ENCODE measurements at places on chromosomes 2 and 18. TPM values are rescaled to one million over a fixed set of nuclear protein-coding genes. Genes with fewer than 3 reads are reported as not detected.

Gene PID1
- total RNA-seq = 40.3 TPM

DNA sequence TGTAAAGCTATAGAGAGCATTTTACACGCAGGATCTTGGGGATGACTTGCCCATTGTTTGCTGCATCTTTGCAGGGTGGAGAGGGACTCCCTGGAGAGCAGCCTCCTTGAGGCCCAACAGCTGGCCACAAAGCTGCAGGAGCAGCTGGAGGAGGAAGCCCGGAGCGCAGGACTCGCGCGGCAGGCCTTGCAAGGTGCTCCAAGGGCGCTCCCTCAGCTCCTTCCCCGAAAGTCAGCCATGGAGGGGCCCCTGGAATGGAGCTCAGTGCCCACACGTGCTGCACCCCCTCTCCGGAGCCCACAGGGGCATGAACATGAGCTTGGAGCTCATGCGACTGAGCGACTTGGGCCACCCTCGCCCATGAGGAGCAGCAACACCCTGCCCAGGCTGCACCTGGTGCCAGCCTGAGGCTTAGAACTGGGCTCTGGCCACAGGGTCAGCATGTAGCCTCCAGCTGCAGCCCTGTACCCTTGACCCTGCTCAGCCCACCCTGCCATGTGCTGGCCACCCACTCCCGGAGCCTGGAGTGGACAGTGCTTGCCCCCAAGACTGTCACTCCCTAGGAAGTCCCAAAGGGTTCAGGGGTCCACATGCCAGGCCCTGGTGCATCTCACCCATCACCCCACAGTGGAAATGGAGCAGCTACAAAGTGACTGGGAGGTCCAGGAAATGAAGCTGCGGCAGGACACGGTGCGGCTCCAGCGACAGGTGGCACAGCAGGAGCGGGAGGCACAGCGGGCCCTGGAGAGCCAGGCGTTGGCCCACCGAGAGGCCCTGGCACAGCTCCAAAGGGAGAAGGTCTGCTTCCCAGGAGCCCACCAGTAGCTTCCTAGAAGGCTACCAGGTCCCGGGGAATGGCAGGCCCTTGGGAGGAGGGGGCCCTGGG lies 43.0 kb downstream of the CROCC2 start:
- no peaks in the 10 kb centered on the region for H3K36me3 ChIP-seq
- no peaks in the 10 kb centered on the region for H3K27me3 ChIP-seq
- no peak for DNase-seq
- no peaks in the 10 kb centered on the region for H3K4me1 ChIP-seq
- H3K27ac ChIP-seq = no peak overlapping the region

GRCh38 chr18:8910843-8911242 lies 191.7 kb upstream of the NDUFV2 start:
- H3K36me3 ChIP-seq = no peaks in the 10 kb centered on the region
- no peak for DNase-seq
- no peaks in the 10 kb centered on the region for H3K4me1 ChIP-seq
- no peak overlapping the region for H3K27ac ChIP-seq

DNA sequence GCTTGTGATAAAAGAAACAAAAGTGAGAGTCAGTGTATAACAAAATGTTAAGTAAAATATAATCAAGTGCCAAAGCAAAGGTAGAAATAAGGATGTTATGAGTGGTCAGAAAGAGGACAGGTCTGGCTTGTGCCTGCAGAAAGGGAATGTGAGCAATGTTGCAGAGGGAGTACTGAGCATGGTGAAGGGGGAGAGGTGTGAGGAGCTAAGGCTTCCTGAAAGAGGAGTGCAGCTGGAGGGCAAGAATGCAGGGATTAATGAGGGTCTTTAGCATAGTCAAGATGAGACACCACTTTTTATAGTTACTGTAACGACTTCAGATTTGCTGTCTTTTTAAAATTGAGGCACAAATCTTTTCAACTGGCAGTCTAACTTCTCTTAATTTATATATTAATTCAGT lies 22.0 kb upstream of the FIGN start:
- H3K27me3 ChIP-seq = no peaks in the 10 kb centered on the region
- no peaks in the 10 kb centered on the region for H3K4me1 ChIP-seq
- H3K36me3 ChIP-seq = no peaks in the 10 kb centered on the region
- no peak overlapping the region for H3K27ac ChIP-seq
- H3K4me3 ChIP-seq = no peak overlapping the region

GRCh38 chr2:105454801-105455485 lies 56.1 kb upstream of the FHL2 start:
- H3K4me1 ChIP-seq = no peaks in the 10 kb centered on the region
- H3K4me3 ChIP-seq = no peak overlapping the region
- peak; percentile 58 for DNase-seq
- H3K27me3 ChIP-seq = no peaks in the 10 kb centered on the region
- no peaks in the 10 kb centered on the region for H3K36me3 ChIP-seq

DNA sequence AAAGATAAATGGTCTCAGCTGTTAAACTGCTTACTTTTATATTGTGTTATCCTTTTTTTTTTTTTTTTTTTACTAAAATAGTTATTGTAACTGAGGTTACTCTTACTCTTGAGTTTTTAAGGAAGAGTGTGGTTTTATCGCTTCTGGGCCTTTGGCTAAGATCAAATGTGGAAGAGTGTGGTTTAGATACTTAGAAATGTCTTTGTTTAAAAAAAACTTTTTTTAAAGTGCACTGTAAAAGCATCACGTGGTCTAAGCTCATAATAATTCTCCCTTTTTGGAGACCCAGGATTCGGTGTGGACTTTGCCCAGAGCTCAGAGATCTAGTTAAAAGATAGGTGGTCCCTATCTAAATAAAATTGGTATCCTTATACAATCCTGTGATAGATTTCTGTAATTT lies 11.9 kb upstream of the OXER1 start:
- H3K4me1 ChIP-seq = no peaks in the 10 kb centered on the region
- no peak for DNase-seq
- H3K4me3 ChIP-seq = no peak overlapping the region
- H3K36me3 ChIP-seq = no peaks in the 10 kb centered on the region

DNA sequence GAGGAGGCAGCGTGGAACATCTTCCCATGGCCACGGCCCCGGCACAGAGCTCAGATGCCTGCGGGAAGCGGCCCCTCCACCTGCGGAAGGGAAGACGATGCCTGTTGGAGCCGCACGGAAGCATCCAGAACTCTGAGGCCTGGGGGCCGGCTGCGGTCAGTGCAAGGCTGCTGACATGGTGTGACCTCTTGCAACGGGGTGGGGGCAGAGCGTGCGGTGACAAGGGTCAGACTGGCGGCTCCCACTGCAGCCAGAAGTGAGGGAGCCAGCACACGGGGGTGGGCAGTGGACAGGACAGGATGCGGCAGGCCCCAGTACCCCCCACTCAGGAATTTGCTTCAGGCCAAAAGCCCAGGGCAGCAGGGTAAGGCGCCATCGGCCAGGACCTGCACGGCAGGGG lies 48.8 kb downstream of the SLC66A2 start:
- H3K27me3 ChIP-seq = no peaks in the 10 kb centered on the region
- DNase-seq = no peak
- H3K4me3 ChIP-seq = no peak overlapping the region
- peaks cover 7% of the 10 kb centered on the region for H3K36me3 ChIP-seq
- no peak overlapping the region for H3K27ac ChIP-seq

DNA sequence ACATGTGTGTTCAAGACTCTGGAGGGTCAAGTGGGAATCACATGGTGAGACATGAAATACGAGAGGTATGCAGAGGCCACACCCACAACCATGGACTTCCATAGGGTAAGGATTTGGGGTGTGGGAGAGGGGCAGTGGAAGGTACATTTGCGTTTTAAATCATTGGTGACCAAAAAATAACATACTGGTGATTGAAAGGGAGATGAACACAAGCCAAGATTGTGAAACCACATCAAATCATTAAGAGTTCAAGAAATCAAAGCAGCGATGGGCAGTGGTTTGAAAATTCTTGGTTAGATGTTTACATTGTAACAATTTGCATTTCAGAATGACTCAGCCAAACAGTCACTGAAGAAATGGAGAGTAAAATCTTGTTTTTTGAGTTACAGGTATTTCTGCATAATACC lies 1.9 kb upstream of the CABYR start:
- no peaks in the 10 kb centered on the region for H3K36me3 ChIP-seq
- no peaks in the 10 kb centered on the region for H3K27me3 ChIP-seq
- no peak for DNase-seq
- no peaks in the 10 kb centered on the region for H3K4me1 ChIP-seq
- H3K27ac ChIP-seq = no peak overlapping the region

DNA sequence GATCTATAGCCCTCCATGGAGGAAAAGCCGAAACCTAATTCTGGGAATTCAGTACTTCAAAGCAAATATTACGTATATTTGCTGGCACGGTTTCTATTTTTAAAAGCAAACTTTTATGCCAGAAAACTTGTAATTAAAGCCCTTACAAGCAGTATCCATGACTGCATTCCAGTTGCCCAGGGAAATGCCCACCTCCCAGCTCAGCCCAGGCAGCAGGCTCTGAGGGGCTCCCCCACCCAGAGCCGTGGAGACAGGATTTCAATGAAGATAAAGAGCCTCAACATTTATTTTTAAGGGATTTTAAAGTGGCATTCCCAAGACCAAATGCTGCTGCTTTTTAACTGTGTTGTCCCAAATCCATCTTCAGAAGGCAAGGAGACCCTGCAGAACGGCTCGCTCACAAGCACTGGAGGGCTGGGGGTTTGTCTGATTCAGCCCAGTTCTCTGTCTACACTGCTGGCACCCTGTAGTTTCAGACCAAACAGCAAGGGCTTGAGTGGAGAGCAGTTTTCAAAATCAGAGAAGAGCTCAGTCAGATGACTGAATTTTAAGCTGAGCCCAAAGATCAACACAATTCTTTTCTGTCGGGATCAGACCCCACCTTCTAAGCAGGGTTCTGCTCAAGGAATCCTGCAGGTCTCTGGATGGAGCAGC lies 105.1 kb downstream of the KCNF1 start:
- no peaks in the 10 kb centered on the region for H3K27me3 ChIP-seq
- no peak for DNase-seq
- H3K4me3 ChIP-seq = no peak overlapping the region
- no peaks in the 10 kb centered on the region for H3K4me1 ChIP-seq

Gene CRYGC
- total RNA-seq = not detected

- no peaks in the 10 kb centered on the region for H3K36me3 ChIP-seq
- no peak overlapping the region for H3K27ac ChIP-seq
- no peak overlapping the region for H3K4me3 ChIP-seq
- H3K4me1 ChIP-seq = no peaks in the 10 kb centered on the region
- no peaks in the 10 kb centered on the region for H3K27me3 ChIP-seq
- no peak for DNase-seq
Observed at GRCh38 chr2:157375384-157375783, 49.8 kb upstream of the ERMN start.

DNA sequence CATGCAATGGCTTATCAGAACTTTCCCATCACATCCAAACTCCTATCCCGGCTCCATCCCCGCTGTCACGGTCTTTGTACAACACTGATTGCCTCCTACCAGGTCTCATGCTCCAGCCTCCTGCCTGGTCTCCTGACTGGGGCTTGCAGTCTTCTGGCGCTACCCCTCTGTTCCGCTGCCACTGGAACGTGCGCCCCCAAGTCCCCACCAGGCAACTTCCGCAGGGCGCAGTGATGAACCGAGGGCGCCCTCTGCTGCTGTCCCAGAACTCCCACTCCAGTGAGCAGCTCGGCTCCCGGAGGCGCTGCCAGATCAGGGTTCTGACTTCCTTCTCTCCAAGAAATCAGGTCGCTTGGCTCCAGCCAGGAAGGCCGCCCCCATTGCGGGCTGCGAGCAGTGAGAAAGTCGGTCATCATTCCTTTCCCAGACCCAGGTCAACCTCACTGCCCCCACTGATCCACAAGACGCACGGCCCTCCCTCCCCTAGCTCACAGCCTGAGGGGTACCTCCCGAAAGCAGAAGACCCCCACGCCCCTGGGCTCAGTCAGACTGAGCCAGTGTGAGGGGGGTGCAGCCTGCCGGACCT lies 43.9 kb upstream of the RAB11FIP5 start:
- no peaks in the 10 kb centered on the region for H3K4me1 ChIP-seq
- H3K27me3 ChIP-seq = no peaks in the 10 kb centered on the region
- no peak overlapping the region for H3K4me3 ChIP-seq
- H3K36me3 ChIP-seq = no peaks in the 10 kb centered on the region

- H3K4me1 ChIP-seq = no peaks in the 10 kb centered on the region
- no peak overlapping the region for H3K27ac ChIP-seq
- no peaks in the 10 kb centered on the region for H3K36me3 ChIP-seq
Observed at GRCh38 chr2:10575609-10576280, 114.0 kb downstream of the NOL10 start.

- H3K27me3 ChIP-seq = no peaks in the 10 kb centered on the region
- H3K27ac ChIP-seq = no peak overlapping the region
- DNase-seq = no peak
Observed at GRCh38 chr2:129772190-129772579, 207.3 kb upstream of the RAB6C start.

Gene TCF23
- 0.05 TPM for total RNA-seq

DNA sequence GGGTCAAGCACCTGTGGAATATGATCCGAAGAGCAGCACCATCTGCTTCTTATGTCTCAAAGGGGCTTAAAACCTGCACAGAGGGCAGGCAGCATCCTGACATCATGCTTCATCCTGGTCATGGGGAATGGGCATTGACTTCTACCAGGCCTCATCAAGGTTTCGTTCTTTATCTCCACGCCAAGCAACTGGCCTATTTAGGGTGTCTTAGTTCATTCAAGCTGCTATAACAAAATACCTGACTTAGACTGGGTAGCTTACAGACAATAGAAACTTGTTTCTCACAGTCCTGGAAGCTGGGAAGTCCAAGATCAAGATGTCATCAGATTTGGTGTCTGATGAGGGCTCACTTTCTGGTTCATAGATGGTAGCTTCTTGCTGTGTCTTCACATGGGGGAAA lies 69.4 kb downstream of the MYO3B start:
- no peak for DNase-seq
- H3K27me3 ChIP-seq = no peaks in the 10 kb centered on the region
- H3K36me3 ChIP-seq = no peaks in the 10 kb centered on the region
- no peak overlapping the region for H3K27ac ChIP-seq
- H3K4me1 ChIP-seq = no peaks in the 10 kb centered on the region

DNA sequence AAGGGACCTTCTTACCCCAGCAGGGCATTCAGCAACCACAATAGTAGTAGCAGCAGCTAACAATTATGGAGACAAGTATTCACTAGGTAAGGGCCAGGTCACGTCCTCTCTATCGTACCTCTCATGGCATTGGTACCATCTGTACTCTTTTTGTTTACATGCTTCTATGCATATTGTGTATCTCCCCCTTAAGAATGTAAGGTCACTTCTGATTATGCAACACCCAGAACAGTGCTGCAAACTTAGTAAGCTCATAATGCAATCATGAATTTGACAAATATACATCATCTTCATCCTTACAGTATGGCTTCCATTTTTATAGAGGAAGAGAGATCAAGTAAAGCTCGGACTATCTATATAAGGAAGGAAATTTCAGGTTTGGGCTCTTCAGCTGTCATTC lies 46.1 kb downstream of the SPRED2 start:
- peaks cover 22% of the 10 kb centered on the region for H3K4me1 ChIP-seq
- H3K36me3 ChIP-seq = no peaks in the 10 kb centered on the region
- H3K4me3 ChIP-seq = no peak overlapping the region
- no peak for DNase-seq

DNA sequence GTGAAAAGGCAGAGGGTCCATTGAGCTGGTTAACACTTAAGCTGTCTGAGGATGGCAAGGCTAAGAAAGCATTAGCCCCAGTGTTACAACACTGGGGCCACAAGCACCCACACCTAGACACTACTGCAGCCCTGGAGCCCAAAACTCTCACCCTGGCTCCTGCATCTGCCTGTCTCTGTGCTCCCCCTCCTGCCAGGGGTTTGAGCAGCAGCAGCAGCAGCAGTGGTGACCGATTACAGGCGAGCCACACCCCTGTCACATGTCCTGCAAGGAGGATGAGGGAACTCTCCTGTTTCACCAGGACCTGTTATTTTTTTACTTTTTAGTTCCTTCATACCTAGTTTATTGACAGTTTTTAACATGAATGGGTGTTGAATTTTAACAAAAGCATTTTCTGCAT lies 326.7 kb upstream of the MAP2 start:
- no peak overlapping the region for H3K4me3 ChIP-seq
- H3K27ac ChIP-seq = no peak overlapping the region
- no peaks in the 10 kb centered on the region for H3K4me1 ChIP-seq
- no peaks in the 10 kb centered on the region for H3K36me3 ChIP-seq
- DNase-seq = no peak

Gene IL1A
- total RNA-seq = not detected

All from colonic mucosa (tissue), 4 donors.